ENCODE measurements at places on chromosomes 4 and X.

DNA sequence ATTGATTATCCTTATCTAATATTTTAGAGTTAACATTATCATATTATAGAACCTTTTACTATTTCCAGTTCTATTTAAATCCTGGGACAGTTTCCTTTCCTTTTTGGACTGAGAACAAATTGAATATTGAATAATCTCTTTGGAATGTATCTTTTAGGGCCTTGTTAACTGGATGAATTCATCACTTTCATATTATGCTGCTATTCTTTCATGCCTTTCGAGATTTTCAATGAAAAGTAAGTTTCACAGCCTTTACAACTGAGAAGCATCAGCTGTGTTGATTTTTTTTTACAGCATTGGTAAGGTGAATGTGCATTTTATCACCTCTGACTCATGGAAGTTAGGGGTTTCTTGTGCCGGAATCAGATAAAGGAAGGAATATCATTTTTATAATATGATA, 39.6 kb downstream of the PDLIM5 start:
- DNase-seq: no peak

- no peak for DNase-seq
These were observed 961.8 kb upstream of the TENM3 start for GRCh38 chr4:181281451-181281850.

- DNase-seq: no peak
These were observed 158.2 kb upstream of the DDIT4L start for GRCh38 chr4:100348473-100348872.

DNA sequence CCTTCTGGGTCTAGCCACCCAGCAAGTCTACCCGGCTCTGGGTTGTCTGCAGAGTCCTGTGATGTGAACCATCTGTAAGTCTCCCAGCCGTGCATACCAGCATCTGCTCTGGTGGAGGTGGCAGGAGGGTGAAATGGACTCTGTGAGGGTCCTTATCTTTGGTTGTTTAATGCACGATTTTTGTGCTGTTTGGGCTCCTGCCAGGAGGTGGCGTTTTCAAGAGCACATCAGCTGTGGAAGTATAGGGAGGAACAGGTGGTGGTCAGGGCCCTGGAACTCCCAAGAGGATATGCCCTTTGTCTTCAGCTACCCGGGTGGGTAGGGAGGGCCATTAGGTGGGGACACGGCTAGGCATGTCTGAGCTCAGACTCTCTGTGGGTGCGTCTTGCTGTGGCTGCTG, 66.5 kb upstream of the ZFP42 start:
- no peak for DNase-seq

DNA sequence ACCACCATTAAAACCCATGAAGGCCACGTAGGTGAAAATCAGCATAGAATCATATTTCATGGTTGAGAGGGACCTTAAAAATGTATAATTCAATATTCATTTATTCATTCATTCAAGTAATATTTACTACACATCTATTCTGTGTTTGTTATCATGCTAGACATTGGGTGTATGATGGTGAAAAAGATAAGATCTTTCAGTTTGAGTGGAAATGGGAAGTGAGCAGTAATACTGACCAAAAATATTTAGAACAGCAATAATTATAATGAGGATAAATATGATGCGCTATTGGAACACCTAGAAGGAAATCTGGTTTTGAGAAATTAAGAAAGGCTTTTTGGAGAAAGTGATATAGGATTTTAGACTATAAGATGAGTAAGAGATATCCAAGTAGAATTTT, 28.0 kb downstream of the DKK2 start:
- DNase-seq: no peak

GRCh38 chr4:5916229-5916628, 23.3 kb upstream of the CRMP1 start:
- DNase-seq: no peak

GRCh38 chr4:86615501-86615900, 21.4 kb downstream of the PTPN13 start:
- DNase-seq: no peak

DNA sequence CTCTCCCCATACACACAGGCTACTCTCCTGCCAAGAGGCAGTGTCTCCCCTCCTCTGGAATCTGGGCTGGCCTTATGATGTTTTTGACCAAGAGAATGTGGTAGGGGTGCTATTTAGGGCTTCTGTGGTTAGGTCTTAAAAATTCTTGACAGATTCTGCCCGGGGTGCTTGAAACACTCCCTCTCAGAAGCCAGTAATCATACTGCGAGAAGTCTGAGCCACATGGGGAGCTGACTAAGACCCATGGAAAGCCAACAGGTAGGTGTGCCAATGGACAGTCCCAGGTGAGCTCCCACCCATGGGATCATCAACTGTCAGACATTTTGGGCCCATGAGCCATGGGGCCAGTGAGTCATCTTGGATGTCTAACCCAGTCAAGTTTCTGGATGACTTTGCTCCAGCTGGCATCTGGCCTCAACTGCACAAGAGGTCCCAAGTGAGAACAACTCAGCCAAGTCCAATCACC, 315.7 kb downstream of the FBXW7 start:
- DNase-seq: no peak

DNA sequence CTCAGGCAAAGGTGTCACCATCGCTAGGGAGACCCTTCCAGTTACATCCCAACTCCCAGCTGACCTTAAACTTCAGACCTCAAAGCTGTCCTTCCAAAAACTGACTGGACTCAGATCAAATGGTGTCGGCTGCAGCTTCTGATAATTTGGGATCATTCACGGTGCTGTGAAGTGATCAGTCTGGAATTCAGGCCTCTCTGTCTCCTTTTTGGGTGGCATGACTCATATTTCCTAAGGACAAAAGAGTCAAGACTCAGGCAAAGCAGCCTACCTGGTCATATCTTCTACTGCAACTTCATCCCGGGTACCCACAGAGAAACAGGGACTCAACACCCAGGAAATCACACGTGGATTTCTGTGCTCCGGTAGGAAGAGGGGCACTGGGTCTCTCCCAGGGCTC, 87.6 kb downstream of the SORCS2 start:
- DNase-seq: no peak

- DNase-seq: no peak
These were observed 108.7 kb downstream of the DHRSX start for GRCh38 chrX:2391869-2392606.

GRCh38 chr4:99219479-99219878, 433 bp upstream of the ADH6 start:
- no peak for DNase-seq

GRCh38 chrX:104253567-104254441, 929 bp downstream of the ESX1 start:
- no peak for DNase-seq

- no peak for DNase-seq
These were observed 15.2 kb downstream of the CAPN6 start for GRCh38 chrX:111254896-111255693.
